Activated T-cell treated with anti-CD3 and anti-CD28 coated beads, Interleukin-2, amount 50 U/mL, for 72 hours (primary cell): ENCODE measurements at places on chromosomes 11 and 22. TPM values are rescaled to one million over a fixed set of nuclear protein-coding genes. Genes with fewer than 3 reads are reported as not detected.

ANKK1 gene
- 0.12 TPM for total RNA-seq

DEFB131B gene
- not detected for total RNA-seq

JAM3 gene
- total RNA-seq = 8.5 TPM

NAA40 gene
- total RNA-seq = 15.2 TPM

TENM4 gene
- total RNA-seq = 0.21 TPM

UBQLNL gene
- total RNA-seq = 0.30 TPM

SLC37A2 gene
- total RNA-seq = 1.0 TPM

SAA2 gene
- not detected for total RNA-seq

IRAG1 gene
- total RNA-seq = 0.09 TPM

DNA sequence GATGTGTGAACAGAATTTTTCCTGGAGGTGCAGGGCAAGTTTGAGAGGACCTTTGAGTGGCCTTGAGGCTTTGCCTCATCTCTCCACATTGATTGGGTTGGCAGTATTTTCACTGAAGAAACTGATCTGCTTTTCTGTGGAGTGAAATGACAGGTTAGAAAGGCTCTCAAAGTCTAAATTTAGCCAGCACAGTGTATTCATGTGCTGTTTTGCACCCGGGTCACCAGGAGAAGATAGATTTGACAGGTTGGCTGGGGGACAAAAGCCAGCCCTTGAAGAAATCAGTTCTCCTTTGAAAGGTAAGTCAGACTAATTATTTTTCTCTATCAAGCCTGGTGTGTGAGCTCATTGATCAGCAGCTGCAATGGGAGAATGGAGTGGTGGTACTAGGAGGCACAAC is 152.9 kb downstream of the DBX1 start:
- DNase-seq = no peak
- H3K4me3 ChIP-seq = no peak overlapping the region
- H3K4me1 ChIP-seq = peaks cover 5% of the 10 kb centered on the region
- H3K36me3 ChIP-seq = no peaks in the 10 kb centered on the region
- no peak overlapping the region for H3K27ac ChIP-seq
- H3K27me3 ChIP-seq = peaks cover 8% of the 10 kb centered on the region

DNA sequence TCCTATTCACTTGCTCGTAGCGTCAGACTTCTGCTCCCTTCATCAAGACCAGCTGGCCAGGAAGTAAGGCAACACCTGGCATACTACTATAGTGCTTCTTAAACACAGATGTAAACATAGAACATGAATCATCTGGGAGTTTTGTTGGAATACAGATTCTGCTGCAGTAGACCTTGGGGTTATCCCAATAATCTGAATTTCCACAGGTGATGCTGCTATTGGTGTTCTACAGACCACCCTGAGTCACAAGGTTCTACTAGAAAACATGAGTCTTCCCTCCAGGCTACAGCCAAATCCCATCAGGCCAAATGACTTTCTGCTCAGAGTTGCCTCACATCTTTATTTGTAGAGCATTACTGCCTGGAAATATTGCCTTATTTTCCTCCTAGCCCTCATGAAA is 175.2 kb downstream of the NELL1 start:
- H3K4me3 ChIP-seq = no peak overlapping the region
- H3K27me3 ChIP-seq = no peaks in the 10 kb centered on the region
- no peak for DNase-seq
- H3K36me3 ChIP-seq = no peaks in the 10 kb centered on the region
- no peaks in the 10 kb centered on the region for H3K4me1 ChIP-seq
- no peak overlapping the region for H3K27ac ChIP-seq

GRCh38 chr22:32142600-32142999 is 16.5 kb downstream of the C22orf42 start:
- no peaks in the 10 kb centered on the region for H3K27me3 ChIP-seq
- H3K27ac ChIP-seq = peak overlapping the region; percentile 31
- no peak for DNase-seq
- peaks cover 3% of the 10 kb centered on the region for H3K36me3 ChIP-seq

DNA sequence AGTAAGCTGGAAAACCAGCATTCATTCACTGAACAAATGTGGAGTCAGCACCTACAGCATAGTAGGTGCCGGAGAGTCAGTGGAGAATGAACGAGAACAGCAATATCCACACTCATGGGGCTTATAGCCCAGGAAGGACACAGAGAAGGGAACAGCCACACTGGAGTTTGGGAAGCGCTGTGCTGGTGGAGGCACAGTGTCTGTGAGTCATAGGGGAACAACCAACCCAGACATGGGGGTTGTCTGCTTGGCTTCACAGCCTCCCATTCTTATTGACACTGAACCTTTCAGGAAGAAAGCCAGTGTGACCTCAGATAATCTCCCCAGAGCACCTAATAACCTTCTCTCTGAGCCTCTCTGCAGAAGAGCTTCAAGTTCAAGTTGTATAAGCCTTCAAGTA is 56.6 kb upstream of the UBASH3B start:
- H3K27ac ChIP-seq = no peak overlapping the region
- H3K27me3 ChIP-seq = peaks cover 23% of the 10 kb centered on the region
- no peak overlapping the region for H3K4me3 ChIP-seq
- peaks cover under 1% of the 10 kb centered on the region for H3K4me1 ChIP-seq

DNA sequence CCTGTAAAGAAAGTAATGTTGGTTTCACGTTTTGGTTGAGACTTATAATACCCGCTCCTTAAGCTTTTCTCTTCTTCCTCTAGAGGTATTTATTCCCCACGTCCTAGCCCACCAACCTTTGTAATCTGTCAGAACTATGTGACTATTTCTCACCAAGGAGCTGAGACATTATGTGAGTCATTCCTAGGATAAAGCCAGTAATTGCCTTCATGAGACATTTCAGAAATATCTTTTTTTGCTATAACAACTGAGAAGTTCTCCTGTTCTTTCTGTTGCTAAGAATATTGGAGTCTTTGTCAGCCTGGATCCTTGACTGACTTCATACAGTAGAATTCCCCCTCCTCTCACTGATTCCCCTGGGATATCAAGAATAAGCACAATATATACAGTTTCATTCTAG is 1497.0 kb upstream of the TENM4 start:
- no peaks in the 10 kb centered on the region for H3K4me1 ChIP-seq
- no peaks in the 10 kb centered on the region for H3K27me3 ChIP-seq
- H3K27ac ChIP-seq = no peak overlapping the region

DNA sequence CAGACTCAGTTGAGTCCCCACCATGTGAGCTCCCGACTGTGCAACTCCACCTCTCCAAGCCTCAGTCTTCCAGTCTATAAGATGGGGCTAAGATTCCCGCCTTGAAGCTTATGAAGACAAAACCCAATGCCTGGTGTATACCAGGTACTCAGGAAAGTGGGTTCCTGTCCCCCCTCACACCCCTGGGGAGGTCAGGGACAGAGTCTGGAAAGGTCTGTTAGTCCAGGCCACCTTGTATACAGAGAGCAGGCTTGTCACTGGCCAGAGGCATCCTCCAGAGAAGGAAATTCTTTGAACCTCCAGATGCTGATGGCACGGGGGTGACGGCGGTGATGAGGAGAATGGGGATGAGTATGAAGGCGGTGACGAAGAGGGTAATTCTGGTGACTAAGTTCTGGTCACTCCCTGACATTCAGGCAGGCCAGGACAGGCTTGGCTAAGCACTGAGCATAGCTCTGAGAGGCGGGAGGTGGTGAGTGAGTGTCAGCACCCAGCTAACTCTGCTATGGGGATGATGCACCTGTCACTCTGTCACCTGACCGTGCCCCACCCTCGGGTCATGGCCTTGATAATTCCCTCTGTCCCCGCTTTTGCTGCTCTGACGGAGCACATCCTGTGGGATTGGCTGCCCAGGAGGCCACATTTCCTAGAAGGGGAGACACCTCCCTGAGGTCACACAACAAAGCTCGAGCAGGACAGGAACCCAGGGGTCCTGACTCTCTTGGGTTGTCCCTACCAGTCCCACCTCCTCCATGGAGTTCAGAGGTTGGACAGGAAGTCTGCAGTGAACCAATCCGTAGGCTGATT is 30.9 kb upstream of the CSNK1E start:
- H3K27ac ChIP-seq = no peak overlapping the region
- no peak overlapping the region for H3K4me3 ChIP-seq
- H3K4me1 ChIP-seq = no peaks in the 10 kb centered on the region
- H3K36me3 ChIP-seq = no peaks in the 10 kb centered on the region
- H3K27me3 ChIP-seq = peaks cover 5% of the 10 kb centered on the region

DNA sequence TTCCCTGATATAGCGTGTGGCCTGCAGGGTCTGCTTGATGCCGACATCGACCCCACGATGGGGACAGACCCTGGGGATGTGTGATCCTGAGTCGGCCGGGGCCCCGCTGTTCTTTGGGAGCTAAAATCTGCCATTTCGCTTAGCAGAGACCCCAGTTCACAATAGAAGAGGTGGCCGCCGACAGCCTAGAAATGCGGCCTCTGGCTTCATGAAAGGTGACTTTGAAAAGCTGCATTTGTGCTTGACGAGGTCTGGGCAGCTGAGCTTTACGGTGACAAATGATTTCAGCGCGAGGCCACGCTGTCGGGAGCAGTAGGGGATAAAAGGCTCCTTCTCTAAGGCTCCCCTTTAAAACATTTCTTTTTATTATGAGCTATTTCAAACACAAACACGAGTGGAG is 71.7 kb downstream of the RPS6KA4 start:
- H3K4me3 ChIP-seq = no peak overlapping the region
- H3K27me3 ChIP-seq = no peaks in the 10 kb centered on the region
- H3K36me3 ChIP-seq = no peaks in the 10 kb centered on the region

DNA sequence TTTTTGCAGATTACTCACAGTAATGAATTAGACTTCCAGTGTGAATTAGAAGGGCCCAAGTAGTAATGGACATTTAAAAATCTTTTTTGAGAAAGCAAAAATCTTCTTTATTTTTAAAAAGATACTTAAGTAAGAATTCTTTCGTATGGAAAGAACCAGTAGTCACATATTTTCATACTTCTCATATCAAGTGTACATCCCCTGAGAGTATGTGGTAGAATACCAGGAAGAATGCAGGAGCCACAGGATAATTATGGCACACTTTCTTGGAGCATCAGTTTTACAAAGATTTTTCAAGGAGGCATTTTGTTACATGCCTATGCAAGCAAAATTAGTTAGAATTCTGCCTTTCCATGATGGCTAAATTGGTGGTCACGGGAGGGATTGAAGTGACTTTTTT is 28.1 kb downstream of the POLD3 start:
- no peak overlapping the region for H3K27ac ChIP-seq
- peaks cover 5% of the 10 kb centered on the region for H3K36me3 ChIP-seq
- H3K27me3 ChIP-seq = no peaks in the 10 kb centered on the region
- H3K4me1 ChIP-seq = no peaks in the 10 kb centered on the region

DNA sequence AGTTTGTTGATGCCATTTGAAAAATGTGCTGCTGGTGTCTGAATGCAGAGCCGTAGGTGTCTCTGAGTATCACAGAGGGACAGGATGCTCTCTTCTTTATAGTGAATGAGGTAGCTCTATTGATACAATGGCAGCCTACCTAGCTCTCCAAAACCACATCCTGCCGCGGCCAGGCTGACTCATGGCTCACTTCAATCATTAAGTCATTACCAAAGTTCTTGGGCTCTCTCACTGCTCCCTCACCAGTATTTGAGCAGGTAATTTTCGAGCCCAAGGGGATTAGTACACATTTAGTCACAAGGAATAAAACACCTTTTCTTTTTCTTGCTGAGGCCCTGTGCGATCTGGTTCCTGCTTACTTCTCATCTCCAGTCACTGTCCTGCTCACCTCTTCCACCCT is 509.0 kb upstream of the LARGE1 start:
- no peaks in the 10 kb centered on the region for H3K27me3 ChIP-seq
- H3K4me1 ChIP-seq = peaks cover 6% of the 10 kb centered on the region
- H3K36me3 ChIP-seq = no peaks in the 10 kb centered on the region
- no peak overlapping the region for H3K27ac ChIP-seq
- DNase-seq = peak; percentile 7

DNA sequence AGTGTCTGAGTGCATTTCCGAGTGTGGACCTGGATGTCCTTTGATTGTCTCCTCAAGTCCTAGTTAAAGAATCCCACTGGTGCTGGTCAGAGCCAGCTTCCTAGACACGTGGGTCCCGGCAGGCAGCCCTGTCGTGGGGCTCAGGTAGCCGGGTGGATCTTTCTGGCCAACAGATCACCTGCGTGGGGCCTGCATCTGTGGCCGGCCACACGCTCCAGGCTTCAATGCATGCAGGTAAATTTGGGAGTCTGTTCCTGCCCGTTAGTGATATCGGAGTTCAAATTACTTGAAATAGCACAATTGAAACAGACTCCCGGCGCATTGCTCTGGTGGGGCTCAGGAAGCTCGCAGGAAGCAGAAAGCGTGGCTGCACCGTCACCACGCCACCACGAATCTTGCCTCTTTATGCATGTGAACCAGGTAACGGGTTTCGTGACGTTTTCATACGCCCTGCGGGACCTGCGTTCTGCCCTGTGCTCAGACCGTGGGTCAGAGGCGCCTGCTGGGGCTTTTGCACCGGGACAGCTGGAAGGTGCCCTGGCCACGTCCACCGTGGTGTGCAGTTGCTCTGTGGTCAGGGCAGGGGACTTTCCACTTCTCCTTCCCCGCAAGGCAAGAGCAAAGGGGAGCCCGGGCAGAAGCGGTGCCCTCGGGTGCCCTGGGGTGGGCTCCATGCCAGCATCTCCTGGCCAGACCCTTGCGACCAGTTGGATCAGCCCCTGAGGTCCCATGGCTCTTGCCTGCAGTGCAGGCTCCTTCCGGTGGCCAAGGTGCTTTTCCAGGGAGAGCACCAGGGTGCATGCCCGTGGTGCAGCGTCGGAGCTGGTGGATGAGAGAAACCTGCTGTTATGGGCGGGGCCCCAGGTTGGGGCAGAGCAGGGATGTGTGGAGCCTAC is 803.5 kb downstream of the BRD1 start:
- no peak overlapping the region for H3K4me3 ChIP-seq
- H3K27ac ChIP-seq = no peak overlapping the region
- H3K4me1 ChIP-seq = no peaks in the 10 kb centered on the region

DNA sequence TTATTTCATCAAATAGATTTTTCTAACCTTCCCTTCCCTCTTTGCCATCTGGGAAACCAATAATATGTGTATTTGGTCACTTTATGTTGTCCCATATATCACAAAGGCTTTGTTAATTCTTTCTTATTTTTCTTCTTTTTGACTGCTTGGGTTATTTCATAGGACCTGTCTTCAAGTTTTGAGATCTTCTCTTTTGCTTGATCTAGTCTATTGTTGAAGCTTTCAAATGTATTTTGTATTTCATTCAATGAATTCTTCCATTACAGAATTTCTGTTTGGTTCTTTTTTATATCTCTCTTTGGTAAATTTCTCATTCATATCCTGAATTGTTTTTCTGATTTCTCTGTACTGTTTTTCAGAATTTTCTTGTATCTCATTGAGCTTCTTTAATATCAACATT is 132.1 kb downstream of the FCHSD2 start:
- no peak overlapping the region for H3K27ac ChIP-seq
- peaks cover 16% of the 10 kb centered on the region for H3K36me3 ChIP-seq
- no peak for DNase-seq
- H3K4me1 ChIP-seq = no peaks in the 10 kb centered on the region
- no peaks in the 10 kb centered on the region for H3K27me3 ChIP-seq

- no peak overlapping the region for H3K4me3 ChIP-seq
- no peaks in the 10 kb centered on the region for H3K36me3 ChIP-seq
- peaks cover 13% of the 10 kb centered on the region for H3K27me3 ChIP-seq
- H3K4me1 ChIP-seq = peaks cover under 1% of the 10 kb centered on the region
- no peak overlapping the region for H3K27ac ChIP-seq
- no peak for DNase-seq
Observed at GRCh38 chr11:59180907-59181306, 9.0 kb downstream of the DTX4 start.

GRCh38 chr11:66282468-66283455 is 4.8 kb downstream of the CNIH2 start:
- H3K4me1 ChIP-seq = peaks cover 32% of the 10 kb centered on the region
- peaks cover 19% of the 10 kb centered on the region for H3K27me3 ChIP-seq
- H3K4me3 ChIP-seq = peak overlapping the region; percentile 29
- DNase-seq = peak; percentile 99
- H3K36me3 ChIP-seq = peaks cover 2% of the 10 kb centered on the region
